H54 (cell line): ENCODE measurements at places on chromosomes 12 and 14.

GRCh38 chr12:89950421-89950820 is 241.8 kb upstream of the ATP2B1 start:
- no peak for DNase-seq

DNA sequence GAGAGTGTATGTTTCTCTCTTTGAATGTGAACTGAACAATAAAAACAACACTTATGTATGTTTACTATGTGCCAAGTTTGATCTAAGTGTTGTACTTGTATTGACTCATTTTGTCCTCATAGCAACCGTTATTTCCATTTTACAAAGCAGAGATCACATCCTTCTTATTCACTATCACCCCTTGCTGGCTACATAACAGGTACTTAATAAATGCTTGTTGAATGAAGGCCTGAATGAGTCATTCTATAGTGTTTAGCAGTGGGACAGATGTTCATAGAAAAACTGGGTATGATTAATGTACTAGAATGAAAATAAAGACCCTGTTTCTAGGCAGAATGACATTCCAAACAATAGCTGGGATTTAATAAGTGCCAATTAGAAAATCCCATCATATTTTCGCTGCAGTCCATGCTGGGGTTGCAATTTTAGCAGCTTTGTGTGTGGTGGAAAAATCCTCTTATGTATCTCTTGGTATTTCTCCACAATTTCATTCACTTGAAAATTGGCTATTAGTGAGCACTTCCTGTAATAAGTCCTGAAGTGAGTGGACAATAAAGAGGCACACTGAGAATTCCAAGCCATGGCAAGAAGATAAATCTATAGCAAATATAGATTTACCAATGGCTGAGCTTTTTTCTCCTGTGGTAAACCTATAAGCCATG is 86.0 kb downstream of the FAR2 start:
- DNase-seq = no peak

- no peak for DNase-seq
Measured at GRCh38 chr12:107544937-107545336, 140.7 kb upstream of the PWP1 start.

DNA sequence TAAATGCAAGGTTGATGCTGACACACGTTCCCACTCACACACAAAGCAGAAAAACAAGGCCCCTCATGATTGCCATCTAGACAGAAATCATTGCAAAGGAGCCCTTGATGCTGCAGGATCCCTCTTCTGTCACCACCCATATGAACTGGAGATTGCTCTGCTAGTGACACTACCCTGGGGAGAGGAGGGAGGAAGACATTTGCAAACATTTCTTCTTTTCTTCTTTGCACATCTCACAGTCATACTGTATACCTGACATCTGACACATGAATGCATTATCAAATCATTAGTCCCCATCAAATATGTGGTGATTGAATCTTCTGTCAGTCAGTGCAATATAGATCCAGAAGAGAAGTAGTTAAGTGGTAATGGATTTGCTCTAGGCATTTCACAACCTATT is 208.5 kb upstream of the E2F7 start:
- DNase-seq = no peak

GRCh38 chr12:116425256-116426193 is 133.7 kb upstream of the MAP1LC3B2 start:
- DNase-seq = no peak

DNA sequence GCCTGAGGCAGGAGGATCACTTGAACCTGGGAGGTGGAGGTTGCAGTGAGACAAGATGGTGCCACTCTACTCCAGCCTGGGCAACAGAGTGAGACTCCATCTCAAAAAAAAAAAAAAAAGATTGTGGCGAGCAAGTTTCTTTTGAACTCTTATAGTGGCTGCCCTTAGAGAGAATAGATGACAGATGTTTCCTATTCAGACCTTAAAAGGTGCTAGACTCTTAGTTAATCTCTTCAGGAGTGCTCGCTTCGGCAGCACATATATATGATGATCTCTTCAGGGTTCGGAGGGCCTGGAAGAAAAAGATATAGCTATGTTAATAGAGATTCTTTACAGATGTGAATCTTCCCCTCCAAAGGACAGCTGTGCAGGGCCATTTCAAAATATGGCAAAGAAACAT is 73.1 kb upstream of the AMN1 start:
- DNase-seq = no peak

GRCh38 chr12:113598815-113599406 is 127.2 kb upstream of the LHX5 start:
- DNase-seq = no peak

DNA sequence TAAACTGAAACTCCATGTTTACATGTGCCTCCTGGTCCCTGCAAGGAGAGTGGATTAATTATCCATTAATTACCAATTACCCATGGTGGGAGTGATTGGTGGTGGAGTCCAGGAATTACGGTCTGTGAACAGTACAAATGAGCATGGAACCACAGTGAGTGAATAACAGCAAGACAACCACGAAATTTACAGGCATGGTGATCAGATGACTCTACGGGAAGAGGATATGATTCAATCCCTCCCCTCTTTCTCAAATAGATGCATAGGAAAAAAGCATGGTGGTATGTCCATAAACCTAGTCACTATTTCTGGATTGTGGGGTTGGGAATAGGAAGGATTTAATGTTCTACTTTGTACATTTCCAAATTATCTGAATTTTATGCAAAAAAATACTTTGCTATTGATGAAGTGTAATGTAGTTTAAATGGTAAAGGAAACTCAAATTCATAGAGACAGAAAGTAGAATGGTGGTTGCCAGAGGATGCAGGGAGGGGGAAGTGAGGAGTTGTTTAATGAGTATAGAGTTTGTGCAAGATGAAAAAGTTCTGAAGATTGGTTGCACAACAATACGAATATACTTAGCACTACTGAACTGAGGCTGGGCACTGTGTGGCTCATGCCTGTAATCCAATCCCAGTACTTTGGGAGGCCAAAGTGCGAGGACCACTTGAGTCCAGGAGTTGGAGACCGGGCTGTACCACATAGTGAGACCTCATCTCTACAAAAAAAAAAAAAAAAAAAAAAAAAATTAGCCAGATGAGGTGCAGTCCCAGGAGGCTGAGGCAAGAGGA is 41.2 kb upstream of the C12orf75 start:
- DNase-seq = peak; percentile 16

DNA sequence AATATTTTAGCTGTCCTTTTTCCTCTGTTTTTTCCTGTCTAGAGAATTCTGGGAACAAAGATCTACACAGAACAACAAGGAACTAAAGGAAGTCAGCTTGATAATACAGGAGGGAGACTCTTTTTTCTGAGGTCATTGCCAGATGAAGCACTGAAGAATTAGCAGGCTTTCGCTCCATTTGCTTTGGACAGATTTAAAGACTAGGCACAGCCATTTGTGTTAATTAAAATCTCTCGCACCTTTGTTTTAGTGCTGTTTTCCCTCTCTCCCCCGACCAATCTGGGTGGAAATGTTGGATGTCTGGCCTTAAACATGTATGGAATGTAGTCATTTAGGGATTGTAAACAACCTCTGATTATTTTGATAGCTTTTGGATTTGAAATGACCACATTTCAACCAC is 9.6 kb upstream of the GPHN start:
- no peak for DNase-seq

- DNase-seq = peak; percentile 80
Measured at GRCh38 chr12:55720894-55721444, 776 bp downstream of the RDH5 start.

DNA sequence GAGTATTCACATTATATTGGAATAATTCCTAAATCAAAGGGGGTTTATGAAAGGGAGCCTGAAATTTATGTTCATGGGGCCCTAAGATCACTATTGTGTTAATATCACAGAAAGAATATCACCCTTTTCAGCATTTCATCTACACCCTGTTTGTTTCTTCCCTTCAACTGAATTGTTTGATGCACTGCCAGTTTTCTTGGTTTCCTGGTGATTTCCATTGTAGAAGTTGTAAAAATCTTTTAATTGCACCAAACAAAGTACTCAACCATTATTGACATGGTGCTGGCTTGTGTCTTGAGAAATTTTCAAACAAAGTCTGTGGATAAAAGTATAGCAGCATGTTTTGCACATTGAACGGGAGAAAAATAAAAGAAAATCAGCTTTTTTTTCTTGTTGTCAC is 154.8 kb upstream of the PRKD1 start:
- DNase-seq = no peak

GRCh38 chr12:1660304-1661187 is 30.3 kb upstream of the ADIPOR2 start:
- no peak for DNase-seq

GRCh38 chr14:47195582-47195981 is 479.8 kb downstream of the MDGA2 start:
- no peak for DNase-seq

- no peak for DNase-seq
Measured at GRCh38 chr12:818733-819132, 66.4 kb downstream of the WNK1 start.

DNA sequence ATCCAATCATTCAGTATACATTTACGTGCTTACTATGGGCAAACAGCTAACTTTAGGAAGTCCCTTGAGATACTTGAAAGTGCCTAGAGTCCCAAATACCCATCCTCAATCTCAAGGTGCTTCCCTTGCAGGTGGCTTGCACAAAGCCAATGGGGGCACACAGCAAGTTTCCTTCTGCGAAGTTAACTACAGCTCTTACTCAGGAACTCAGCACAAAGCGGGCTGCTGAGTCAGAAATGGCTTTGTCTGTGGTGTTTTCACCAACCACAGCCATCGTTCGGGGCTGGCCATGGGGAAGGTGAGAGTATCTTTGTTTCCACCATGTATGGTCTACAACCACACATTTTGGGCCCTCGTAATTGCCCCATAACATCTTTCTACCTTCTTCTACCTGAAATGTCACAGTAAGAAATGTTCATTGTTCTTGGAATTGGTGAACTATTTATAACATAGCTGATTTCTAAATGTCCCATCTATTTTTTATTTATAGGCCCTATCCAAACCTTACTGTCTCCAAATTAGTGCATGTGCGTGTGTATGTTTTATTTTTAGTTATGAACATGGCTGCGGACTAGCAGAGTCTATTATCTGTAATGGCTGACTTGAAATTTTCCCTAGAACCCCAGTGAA is 13.9 kb downstream of the MFAP5 start:
- no peak for DNase-seq
